ENCODE measurements at places on chromosomes 1 and 21.

DNA sequence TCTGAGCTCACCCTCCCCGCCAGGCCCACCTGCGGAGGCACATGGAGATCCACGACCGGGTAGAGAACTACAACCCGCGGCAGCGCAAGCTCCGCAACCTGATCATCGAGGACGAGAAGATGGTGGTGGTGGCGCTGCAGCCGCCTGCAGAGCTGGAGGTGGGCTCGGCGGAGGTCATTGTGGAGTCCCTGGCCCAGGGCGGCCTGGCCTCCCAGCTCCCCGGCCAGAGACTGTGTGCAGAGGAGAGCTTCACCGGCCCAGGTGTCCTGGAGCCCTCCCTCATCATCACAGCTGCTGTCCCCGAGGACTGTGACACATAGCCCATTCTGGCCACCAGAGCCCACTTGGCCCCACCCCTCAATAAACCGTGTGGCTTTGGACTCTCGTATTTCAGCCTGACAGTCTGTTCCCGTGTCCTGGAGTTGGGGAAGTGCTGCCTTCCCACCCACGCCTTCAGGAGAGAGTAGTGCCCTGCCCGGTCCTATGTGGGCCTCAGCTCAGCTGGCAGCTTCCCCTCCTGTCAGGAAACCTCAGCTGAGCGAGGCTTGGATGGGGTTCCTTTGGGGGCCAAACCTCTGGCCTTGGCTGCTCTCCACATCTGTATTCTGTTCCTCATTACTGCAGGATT, 9.2 kb downstream of the ZBTB48 start:
- no peak for DNase-seq

DNA sequence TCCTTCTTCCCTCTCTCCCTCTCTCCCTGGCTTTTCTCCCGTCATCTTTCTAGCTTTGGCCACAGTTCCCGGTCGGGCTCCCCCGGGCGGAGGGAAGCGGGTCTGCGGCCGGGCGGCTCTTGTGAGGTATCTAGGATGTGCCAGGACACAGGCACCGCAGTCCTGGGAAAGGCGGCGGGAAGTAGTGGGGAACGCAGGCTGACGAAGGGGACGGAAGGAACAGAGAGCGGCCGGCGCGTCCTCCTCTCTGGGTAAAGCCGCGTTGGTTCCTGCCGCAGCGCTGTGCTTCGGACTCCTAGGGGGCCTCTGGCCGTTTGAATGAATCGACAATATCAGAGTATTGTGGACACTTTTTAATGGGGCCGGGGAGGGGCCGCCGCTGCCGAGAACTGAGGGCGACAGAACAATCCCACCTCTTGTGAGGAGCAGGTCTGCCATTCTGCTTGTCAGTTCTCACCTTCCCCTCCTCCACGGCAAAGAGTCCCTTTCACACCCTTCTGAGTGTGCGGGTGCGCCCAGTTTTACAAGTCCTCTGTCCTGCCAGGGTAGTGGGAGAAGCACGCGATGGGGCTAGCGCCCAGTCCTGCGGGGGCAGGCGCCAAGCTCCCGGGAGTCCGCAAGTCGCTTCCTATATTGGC, 1.2 kb upstream of the LHX9 start:
- peak; percentile 59 for DNase-seq

GRCh38 chr1:110187139-110187890, 22.8 kb upstream of the KCNC4 start:
- no peak for DNase-seq

DNA sequence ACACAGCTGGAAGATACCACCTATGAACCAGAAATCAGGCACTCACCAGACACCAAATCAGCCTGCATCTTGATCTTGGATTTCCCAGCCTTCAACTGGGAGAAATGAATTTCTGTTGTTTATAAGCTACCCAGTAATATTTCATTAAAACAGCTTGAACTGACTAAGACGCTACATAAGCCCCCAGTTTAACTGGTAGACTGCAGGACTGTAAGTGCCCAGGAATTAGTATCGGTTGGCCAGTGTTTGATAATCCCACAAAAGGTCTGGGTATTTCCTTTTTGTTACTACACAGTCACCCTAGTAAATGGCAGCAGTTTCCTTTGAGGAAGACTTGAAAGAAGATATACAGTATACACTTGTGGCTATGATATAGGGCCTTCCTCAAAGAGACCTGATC, 7.3 kb upstream of the SLC35D1 start:
- DNase-seq = no peak

DNA sequence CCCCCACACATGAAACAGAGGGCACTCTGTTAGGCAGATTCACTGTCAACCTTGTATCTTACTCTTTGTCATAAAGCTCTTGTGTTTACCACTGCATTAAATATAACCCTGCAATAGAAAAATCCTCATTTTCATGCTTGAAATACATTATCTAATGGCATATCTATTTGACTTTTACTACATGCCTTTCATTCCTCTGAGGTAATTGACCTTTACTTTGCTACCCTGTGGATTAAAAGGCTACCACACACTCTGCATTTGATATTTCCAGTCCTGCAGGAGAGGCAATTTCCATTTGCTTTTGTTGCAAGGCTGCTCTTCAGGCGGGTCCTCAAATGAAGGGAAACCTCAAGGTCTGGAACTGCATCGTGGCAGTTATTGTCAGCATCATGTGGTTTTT, 238.0 kb downstream of the NTNG1 start:
- no peak for DNase-seq

DNA sequence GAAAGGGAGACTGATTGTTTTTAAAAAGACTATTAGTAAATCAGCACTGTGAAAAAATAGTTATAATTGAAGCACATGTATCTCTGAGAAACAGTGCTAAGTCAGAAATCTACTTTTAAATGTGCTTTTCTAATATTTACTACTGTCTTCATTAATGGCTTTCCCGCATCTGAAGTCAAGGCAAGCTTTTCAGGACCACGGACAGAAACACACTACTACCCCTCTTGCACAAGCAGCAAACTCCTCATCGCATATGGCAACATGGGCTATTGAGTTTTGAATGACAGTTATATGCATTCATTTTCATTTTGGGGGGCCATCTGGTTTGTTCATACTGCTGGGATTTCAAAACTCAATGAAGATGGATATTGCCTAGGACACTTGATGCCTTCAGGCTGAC, 433.4 kb upstream of the CAMK1G start:
- DNase-seq = peak; percentile 12

DNA sequence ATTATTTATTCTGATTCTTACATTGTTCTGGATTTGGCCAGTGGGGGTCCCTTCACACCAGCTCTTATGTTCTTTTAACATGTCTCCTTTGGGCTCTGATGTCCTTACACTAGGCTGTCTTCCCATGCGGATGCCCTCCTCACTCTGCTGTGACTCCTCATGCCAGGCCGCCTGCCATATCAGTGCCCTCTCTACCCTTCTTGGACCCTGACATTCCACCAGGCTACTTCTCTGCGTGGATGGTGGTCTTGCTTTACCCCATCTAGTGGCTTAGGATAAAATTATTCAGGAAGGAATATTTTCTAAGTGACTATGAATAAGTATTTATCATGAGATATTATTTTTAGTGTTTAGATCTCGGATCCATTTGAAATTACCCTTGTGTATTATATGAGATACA, 21.2 kb downstream of the ATF6 start:
- DNase-seq = no peak

- no peak for DNase-seq
Measured at GRCh38 chr1:119531606-119532323, 24.8 kb downstream of the HSD3B1 start.

DNA sequence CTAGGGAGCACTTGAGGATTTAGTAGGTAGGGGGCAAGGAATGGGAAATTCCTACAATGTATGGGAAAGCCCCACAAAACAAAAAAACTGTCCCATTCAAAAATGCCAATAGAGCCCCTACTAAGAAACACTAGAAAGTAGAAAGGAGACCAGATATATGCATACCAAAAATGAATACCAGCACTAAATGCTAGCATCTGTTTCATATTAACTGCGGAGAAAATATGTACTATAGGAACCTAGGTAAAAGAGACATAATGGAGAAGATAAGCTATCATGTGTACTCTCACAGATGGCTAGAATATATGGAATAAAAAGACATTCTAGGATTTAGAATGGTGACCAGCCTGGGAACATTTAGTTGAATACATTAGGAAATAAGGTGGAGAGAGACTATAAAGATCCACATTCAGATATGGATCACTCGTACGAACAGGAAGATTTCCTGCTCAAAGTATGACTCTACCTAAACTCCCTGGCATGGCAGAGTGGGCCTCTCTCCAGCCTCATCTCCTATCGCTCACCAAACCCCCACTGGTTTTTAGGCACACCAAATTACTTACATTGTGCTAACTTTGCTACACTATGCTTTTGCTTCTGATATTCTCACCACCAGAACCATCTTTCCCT, 18.3 kb downstream of the ZNHIT6 start:
- DNase-seq = no peak

GRCh38 chr1:224831501-224831900, 98.0 kb upstream of the DNAH14 start:
- DNase-seq = no peak

DNA sequence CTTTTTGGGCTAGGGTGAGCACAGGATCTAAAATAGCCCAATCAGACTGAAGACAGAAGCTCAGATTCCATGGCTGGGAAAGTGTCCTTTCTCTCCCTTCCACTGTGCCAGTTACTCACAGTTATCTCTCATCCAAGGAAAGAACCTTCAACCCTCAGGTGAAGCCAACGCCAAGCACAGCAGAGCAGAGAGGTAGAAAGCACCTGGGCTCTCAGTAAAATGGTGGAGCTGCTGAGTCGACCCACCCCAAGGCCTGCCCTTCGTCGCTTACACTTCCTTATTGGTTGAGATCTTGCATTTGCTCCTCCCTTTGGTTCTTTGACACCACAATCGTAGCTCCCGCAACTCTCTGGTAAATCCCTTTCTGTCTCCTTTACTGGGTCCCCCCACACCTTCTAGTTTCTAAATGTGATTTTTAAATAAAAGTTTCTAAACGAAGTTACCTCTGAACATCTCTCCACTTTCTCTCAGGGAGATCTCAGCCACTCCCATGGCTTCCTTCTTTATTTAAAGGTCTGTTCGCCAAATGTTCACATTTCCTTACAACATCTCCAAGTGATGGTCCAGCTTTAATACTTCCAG, 27.5 kb upstream of the SLC30A1 start:
- DNase-seq = no peak

- DNase-seq = no peak
Measured at GRCh38 chr1:55071477-55071876, 32.1 kb downstream of the PCSK9 start.

GRCh38 chr1:56929492-56929891, 36.3 kb downstream of the C8B start:
- no peak for DNase-seq
